Kidney tubule cell (primary cell): ENCODE measurements at places on chromosomes 1 and 21.
A peak's percentile ranks its signal among the peaks of the same experiment; 100 is the strongest.

- DNase-seq: peak; percentile 5
Observed at GRCh38 chr1:22288593-22289241, 145.8 kb upstream of the WNT4 start.

- peak; percentile 56 for DNase-seq
Observed at GRCh38 chr1:31932491-31933316, 5.5 kb downstream of the PTP4A2 start.

DNA sequence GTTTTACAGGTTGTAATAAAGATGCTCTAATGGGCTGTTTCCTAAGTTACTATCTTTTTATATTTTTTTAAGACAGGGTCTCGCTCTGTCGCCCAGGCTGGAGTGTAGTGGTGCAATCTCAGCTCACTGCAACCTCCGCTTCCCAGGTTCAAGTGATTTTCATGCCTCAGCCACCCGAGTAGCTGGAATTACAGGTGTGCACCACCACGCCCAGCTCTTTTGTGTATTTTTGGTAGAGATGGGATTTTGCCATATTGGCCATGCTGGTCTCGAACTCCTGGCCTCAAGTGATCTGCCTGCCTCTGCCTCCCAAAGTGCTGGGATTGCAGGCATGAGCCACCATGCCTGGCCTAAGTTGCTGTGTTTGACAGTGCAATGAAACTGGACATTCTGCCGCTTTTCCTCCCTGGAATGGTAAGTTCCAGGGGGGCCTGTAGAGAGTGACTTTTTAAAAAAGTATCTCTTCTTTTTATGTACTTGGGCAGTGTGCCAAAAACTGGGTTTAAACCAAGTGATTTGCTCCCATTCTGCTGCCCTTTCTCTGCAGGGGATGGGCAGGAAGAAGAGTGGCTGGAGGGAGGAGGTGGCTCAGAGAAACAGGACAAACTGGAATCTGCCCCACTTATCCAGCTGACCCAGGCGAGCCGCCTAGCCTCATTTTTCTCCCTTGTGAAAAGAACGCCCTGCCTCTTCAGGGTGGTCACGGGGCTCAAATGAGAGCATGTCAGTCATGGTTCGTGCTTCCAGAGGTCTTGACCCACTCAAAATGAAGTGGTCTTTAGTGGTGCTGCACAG is 2.3 kb downstream of the SLC37A1 start:
- peak; percentile 80 for DNase-seq

- DNase-seq: peak; percentile 74
Observed at GRCh38 chr1:201696217-201696761, 132.7 kb upstream of the IPO9 start.

GRCh38 chr1:235460770-235461169 is 43.5 kb downstream of the B3GALNT2 start:
- no peak for DNase-seq
